ENCODE measurements at places on chromosomes 12 and 14.

DNA sequence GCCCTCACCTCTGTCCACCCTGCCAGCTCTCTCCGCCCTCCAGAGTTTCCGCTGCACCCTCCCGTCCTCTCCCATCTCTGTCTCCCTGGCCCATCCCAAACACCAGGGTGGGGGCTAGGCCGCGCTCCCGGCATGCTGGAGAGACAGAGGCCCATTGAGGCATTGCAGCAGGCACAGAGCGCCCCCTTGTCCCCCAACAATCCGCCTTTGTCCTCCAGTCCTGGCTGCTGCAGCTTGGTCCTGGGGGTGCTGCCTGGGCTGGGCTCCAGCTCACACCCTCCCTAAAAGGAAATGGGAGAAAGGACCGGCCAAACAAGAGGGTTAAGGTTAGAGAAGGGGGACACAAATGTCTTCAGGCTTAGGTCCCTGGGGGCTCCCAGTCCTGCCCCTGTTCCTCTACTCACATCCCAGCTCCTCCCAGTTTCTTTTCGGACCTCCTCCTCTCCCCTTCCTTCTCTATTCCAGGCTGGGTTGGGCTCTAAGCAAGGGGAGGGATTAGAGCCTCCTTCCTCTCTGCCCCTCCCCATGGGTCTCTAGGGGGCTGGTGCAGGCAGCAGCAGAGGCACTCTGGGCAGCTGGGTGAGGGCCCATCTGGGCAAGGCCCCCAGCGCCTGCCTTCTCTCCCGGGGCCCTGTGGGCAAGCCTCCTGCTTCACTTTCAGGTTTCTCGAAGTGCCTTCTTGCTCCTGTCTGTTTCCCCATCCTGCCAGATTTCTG, at the start of gene CMTM5:
CMTM5 (plus strand) TSS at position 565 of the 716 bp plus-strand sequence. CDS start 206 bp downstream, outside the sequence.
- no peak for DNase-seq

DNA sequence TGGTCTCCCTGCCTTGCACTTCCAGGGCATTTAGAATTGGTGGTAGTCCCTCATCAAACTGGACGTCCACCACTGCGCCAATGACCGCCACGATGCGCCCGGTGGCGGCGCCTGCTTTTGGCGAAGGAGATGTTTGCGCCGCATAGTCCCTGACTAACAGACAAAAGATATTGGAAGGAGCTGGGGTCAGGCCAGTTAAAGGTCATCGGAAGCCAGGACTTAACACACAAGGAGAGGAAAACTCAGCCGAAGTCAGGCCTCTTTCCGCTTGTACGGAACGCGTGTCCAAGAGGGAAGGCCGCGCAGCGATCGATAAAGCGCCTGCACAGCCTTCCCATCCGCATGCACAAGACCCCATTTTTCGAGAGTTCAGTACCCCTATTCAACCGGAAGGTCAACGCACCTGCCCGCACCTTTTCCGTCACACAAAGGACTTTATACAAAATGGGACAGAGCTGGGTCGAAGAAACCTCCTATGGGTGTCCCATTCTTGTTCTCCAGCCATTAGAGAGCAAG, 525 bp downstream of the ATP5F1B start:
- no peak for DNase-seq

DNA sequence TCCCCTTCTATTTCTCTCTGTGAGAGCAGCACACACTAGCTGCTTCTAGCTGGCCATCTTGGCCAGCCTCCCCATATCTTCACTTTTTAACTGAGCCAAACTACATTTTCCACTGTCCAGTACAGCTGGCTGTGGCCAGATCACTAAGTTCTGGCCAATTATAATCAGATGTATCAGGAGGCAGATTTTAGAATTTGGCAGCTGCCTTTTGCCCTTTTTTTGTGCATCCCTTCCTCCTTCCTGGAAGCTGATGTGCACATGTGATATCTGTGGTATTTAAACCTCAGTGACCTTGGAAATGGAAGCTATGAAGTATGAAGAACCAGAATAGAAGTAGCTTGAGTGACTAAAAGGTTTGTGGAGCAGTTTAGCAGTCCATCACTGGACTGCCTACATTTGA, 49.8 kb upstream of the ANO6 start:
- DNase-seq: no peak

DNA sequence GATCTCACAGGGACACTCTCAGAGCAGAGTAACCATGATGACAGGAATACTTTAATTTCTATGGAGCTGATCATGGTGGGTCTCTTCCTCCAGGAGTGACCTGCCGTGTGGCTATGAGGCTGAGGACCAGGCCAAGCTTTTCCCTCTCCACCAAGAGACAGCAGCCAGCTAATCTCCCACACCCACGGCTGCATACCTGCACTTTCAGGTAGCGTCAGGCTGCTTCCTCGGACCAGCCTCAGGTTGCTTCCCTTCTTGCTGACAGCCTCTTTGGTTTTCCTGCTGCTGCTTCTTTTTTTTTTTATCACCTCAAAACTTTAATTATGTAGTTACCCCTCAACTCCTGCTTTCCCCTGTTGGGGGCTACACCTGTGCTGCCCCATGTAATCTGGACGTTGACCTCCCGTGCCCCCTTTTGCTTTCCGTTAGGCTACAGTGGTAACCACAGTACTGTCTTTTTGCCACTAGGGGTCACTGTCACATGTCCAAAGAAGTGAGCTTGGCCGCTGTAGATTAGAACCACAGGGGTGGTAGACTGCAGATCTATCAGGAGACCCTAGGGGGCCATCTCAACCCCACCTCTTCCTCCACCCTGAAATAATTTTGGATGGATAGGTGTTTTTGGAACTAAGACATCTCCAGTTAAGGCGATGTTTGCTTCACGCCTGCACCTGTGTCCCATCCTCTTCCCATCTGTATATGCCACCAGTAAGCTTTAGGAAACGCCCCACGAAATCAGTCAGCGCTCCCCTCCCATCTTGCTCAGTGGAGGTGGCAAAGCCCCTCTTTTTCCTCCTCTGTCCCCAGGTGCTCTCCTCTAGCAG, 7.8 kb upstream of the PIP4K2C start:
- no peak for DNase-seq

- DNase-seq: no peak
Observed at GRCh38 chr12:4412465-4412864, 33.0 kb upstream of the FGF23 start.

GRCh38 chr14:99643343-99643742, 1.6 kb upstream of the HHIPL1 start:
- no peak for DNase-seq

GRCh38 chr12:119306593-119306992, 27.9 kb upstream of the CCDC60 start:
- DNase-seq: no peak

GRCh38 chr12:115308918-115309317, 624.9 kb upstream of the TBX3 start:
- no peak for DNase-seq

DNA sequence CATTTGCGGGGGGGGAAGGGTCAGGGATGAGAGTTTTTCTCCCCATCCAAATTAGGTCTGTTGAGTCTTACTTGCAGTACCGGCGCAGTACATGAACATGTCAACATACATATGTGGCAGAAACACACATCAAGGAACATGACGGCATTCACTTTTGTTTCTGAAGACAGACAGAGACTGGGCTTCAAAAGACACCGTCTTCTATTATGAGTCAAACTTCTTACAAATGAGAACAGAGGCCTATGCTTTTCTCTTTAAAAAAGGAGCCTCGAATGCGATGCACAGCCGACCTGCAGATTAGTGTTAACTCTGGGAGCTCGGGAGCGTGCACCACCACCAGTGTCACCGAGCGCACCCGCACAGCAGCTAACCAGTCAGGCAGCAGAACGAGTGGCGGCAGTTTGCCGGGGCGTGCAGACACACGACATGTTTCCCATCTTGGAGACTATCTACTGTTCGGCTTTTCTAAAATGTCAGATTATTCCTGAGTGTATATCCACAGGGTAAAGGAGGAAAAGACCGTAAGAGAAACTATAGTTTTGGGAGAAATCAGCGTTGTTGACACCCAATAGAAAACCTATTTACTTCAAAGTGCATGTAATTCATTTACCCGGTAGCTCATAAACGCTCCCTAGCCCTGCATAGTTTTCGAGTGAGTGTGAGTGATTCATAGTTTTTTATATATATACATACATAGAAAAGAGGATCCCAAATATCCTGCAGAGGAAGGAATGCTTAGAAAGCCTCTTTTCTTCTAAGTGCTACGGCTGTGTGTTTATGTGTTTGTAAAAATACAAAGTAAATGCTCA, 33.0 kb downstream of the UBR7 start:
- DNase-seq: no peak

GRCh38 chr12:2172491-2173214, 119.9 kb downstream of the CACNA1C start:
- DNase-seq: no peak

DNA sequence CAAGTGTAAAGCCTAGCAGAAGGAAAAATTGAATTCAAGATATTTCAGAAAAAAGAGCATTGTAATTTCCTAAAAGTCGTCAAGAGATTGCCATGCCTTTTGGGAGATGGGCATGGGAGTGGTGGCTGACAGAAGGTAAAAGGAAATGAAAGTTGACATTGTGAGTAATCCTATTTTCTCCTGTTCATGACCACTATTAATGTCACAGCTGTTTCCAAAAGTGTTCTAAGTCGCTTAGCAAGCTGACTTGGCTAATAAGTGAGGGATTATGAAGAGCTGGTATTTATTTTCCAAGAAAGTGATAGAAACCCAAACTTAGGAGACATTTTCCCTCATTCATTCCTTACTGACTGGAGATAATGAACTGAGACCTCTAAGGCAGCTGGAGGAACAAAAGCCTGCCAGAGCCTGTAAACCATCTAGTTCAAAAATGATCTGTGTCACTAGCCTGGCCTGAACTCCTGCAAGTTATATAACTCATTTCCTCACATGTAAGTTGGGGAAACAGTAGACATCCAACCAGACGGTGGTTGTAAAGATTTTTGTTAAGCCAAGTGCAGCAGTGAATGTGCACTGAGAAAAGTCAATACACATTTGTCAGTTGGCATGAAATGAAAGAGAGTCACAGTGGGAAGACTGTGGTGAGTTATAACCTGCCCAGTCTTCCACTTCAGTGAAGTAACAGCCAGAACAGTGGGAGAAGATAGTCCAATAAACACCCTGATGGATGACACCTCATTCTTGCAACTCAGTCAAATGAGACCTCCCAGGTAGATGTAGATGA, 75.8 kb downstream of the DIO2 start:
- no peak for DNase-seq

GRCh38 chr14:71262441-71262840, 355.2 kb downstream of the PCNX1 start:
- no peak for DNase-seq

DNA sequence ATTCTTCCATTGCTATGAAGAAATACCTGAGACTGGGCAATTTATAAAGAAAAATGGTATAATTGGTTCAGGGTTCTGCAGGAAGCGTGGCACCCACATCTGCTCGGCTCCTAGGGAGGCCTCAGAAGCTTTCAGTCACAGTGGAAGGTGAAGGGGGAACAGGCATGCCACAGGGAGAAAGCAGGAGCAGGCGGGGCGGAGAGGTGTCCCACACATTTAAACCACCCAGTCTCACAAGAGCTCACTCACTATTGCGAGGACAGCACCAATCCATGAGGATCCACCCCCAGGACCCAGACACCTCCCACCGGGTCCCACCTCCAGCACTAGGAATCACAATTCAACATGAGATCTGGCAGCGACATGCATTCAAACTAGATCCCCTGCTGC, 56.0 kb upstream of the C14orf180 start:
- no peak for DNase-seq

DNA sequence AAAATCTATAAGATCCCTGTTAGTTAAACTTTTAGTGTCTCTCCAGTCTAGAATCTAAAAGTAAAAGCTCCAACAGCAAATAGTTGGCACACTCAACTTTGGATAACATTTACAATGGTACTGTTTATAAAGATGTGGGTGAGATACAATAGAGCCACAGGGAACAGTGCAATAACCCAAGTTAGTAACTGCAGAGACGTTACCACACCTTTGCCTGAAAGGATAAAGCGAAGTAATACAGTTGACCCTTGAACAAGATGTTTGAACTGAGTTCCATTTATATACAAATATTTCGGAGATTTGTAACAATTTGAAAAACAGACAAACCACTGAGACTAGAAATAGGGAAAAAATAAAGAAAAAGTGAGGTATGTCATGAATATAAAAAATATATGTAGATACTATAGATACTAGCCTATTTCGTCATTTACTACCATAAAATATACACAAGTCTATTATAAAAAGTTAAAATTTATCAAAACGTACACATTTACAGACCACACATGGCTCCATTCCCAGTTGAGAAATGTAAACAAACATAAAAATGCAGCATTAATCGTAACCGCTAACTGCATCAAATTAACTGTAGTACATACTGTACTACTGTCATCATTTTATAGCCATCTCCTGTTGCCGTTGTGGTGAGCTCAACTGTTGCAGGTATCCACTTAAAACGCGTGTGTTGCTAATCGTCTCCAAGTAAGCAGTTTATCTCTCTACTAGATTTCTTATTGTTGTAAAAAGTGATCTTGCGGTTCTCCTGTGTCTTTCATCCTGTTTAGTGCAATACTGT, 56.5 kb upstream of the HIF1A start:
- no peak for DNase-seq

GRCh38 chr12:94033784-94034183, 114.6 kb upstream of the PLXNC1 start:
- DNase-seq: no peak

DNA sequence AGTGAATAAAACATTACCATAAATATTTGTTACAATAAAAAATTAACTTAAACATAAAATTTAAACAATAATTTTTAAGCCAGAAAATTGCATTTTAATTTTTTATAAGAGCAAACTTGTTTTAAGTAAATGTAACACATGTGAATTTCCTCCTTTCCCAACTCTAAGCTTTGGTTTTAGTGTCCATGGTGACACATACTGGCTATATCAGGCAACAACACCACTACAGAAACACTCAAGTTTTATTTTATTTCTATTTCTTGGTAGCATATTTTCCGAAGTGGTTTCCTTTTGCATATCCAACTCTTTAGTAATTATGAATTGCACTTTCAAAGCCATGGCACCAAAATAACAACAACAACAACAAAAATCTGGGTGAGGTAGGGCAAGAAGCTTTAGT, 2.2 kb downstream of the NELL2 start:
- DNase-seq: no peak

DNA sequence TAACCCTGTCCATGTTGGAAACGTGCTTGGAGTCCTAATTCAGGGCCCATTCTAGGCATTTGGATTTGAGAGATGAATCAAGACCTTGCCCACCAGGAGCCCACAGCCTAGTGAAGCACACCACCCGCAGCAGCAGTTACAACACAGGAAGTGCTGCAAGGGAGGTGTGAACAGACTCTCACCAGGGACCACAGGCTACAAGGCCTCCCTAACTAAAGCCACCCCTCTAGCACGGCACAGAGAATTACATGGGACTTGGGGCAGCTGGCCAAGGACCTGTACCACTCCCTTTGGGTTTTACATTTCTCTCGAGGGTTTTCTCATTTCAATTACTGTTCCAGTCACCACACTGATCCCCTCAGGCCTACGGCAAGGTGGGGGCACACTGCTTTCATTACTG, 49.5 kb upstream of the FOXN3 start:
- no peak for DNase-seq

DNA sequence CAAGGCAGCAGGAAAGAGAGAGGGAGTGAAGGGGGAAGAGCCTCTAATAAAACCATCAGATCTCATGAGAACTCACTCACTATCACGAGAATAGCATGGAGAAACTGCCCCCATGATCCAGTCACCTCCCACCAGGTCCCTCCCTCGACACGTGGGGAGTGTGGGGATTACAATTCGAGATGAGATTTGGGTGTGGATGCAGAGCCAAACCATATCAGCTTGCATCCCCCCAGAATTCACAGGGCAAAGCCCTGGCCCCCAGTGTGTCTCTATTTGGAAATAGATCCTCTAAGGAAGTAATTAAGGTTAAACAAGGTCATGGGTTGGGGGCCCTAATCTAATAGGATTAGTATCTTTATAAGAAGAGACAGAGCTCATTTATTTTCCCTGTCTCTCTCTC, 56.1 kb upstream of the TCL1A start:
- no peak for DNase-seq

Measured in activated T-helper 1 cell treated with anti-CD3 and anti-CD28 coated beads, Interleukin-2, amount 50 U/mL, for 16 hours (primary cell).